ENCODE measurements at places on chromosomes 3 and 15.

- no peak for DNase-seq
Measured at GRCh38 chr15:89627256-89627970, 27.9 kb downstream of the KIF7 start.

GRCh38 chr3:24439021-24439420 lies 55.6 kb downstream of the THRB start:
- DNase-seq = no peak

DNA sequence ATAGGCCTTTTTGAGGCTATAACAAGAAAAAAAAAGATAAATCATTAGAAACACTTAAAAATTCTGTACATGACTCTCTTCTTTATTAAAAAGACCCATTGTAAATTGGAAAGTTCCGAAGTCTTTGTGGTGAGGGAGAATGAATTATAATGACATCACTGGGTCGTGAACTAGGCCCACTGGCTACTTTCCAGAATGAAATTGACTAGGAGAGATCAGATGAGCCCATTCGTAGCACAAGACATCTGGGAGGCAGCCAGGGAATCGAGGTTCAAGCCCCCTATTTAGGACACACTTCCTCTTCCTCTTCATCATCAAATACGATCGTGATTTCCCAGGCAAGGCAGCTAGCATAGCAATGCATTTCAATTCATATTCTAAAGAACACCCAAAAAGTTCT lies 889.8 kb upstream of the NR2F2 start:
- no peak for DNase-seq

DNA sequence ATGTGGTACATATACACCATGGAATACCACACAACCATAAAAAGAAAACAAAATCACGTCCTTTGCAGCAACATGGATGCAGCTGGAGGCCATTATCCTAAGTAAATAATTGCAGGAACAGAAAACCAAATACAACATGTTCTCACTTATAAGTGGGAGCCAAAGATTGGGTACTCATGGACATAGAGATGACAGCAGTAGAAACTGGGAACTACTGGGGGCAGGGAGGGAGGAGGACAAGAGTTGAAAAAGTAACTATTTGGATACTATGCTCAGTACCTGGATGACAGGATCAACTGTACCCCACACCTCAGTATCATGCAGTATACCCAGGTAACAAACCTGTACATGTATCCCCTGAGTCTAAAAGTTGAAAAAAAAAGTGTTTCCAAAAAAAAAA lies 23.2 kb upstream of the ATOSA start:
- no peak for DNase-seq

Measured in SK-N-MC (cell line).